ENCODE measurements at places on chromosomes 2 and 18.

DNA sequence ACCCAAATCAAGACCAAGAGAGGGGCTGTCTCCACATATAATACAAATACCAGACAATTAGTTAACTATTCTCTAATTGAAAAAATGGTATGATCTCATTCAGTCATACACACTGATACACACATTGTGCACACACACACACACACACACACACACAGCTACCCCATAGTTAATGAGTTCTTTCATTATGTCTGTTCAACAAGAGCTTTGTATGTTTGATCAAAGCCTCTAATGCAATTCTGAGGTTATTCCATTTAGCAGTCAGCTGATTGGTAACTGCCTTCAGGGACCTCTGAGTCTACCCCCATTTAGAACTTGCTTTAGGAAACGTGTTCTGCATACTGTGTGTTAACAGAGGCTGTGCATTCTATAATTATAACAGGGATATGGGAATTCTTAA, 741.4 kb upstream of the LRRTM4 start:
- no peak for DNase-seq

DNA sequence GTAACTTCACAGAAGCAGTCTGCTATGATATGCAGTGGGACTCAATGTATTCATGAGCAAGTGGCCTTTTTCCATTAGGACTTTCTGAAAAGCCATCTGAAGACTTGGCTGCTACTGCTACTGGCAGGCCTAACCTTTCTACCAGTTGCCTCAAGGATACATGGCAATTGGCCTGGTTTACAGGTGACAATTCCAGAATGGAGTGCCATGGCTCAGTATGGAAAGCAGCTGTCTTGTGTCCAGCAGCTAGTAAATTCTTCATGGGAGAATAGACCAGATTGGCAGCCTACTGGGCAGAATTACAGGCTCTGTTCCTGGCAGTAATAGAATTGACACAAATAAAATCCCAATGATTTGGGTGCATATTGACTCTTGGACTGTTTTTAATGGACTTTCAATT, 12.6 kb upstream of the TMX3 start:
- DNase-seq = no peak

- no peak for DNase-seq
These were observed 311.4 kb downstream of the CTNNA2 start for GRCh38 chr2:79824086-79824786.

DNA sequence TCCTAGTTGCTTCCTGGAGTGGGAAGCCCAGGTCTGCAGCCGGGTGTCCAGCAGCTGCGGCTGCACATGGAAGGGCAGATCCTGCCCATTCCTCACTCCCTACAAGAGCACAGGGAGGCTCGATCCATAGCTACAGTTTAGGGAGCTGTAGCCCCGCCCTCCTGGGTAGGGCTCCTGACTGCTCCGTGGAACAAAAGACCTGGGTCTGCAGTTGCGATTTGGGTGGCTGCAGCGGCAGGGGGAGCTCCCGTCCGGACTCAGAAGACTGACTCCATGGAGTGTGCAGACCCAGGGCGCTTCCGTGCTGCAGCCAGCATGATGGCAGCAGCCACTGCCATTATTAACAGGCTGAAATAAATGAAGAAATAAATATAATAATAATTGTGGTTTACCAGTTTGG, 157.3 kb downstream of the CTNNA2 start:
- no peak for DNase-seq

DNA sequence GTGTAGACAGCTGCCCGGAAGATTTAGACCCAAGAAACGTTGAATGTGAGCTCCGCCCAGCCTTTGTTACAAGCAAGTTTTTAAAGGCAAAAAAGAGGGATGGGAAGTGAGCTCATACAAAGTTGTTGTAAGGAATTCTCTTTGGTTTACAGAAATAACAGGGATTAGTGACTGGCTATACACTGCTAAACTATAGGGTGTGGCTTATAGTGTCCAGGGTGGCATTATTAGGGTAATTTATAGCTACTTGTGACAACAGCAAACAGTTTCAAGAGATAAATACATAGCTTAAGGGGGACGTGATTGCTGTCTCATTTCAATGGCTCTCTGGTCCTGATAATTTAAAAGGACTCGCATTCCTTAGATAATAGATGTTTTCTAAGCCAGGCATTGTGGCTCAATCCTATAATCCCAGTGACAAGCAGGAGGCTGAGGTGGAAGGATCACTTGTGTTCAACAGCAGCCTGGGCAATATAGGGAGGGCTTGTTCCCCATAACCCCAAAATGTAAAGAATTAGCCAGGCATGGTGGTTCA, 66.5 kb upstream of the TGIF1 start:
- DNase-seq = no peak

DNA sequence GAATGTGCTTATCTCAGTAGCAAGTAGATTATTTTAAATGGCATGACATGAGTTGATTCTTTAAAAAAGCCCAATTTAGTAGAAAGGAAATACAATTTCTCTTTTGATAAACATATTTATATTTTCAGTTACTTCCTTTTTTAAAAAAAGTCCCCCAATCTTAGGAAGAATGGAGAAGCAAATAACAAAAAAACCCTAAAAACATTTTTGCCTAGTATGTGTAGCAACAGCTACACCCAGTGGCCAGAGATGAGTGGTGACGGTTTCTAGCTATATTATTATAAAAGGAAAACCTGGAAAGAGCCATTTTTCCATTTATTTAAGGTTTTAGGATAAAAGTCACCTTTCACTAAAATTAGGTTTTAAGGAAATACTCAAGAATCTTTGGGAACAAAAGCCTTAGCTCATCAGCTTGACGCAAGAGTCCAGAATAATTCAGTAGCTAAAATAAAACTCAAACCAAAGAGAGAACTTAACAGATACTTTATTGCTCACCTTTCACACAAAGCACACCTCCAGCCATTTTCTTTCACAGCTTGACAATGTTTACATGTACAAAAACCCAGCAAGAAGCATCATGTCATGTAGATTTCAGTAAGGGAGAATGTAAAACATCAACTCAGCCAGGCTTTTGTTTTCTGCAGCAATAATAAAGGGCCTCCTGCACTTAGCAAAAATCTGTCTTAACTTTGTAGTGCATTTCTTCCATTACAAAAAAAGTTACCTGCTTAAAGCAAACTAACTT, 15.7 kb downstream of the FAM98A start:
- DNase-seq = no peak

- no peak for DNase-seq
These were observed 59.0 kb downstream of the MYO5B start for GRCh38 chr18:50135903-50136302.

DNA sequence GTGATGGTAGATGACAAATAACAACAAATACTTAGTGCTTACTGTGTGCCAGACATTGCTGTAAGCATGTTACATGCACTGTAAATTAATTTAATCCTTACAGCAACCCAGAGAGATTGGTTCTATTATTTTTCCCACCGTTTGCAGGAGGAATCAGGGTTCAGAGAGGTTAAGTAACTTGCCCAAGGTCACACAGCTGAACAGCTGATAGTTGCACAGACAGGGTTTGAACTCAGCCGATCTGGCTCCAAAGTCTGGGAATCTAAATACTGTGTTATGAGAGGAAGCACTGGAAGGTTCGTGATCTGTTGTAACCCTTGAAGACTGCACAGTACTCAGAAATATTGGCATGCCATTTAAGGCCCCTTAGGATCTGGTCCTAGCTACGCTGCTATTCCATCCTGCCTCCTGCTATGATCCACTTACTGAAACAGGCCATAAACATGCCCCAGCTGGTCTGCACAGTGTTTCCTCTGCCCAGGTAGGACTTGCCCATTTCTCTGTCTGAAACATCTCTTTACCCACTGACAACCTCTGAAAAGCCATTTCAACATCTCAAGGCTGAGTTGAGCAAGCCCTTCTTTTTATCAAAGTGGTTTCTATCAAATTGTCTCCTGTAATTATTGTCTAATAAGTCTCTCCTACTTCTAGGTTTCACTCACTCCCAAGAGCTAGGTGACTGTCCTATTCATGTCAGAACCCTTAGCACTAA, 40.4 kb upstream of the MRPL33 start:
- DNase-seq = no peak

- DNase-seq = no peak
These were observed 941 bp downstream of the ZAP70 start for GRCh38 chr2:97714084-97714949.

DNA sequence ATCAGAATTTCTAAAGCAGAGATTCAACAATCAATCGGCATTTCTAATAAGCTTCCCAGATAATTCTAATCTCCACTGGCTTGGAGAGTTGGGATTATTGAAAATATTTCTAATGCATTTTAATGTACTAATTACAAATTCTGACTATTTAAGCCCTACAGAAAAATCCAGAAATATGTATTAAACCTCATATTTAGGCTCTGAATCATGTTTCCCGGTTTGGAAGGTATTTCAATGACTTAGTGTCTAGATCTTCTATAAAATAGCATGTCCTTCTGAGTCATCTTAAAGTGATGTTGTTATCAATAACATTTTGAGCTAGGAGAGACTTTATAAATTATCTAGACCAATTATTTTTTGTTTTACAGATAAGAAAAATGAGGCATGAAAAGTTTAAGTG, 258.8 kb upstream of the NRXN1 start:
- DNase-seq = no peak

- no peak for DNase-seq
These were observed 51.6 kb upstream of the CD28 start for GRCh38 chr2:203654826-203655225.

- DNase-seq = no peak
These were observed 102.2 kb upstream of the RND3 start for GRCh38 chr2:150589681-150590080.

GRCh38 chr2:47512581-47513083, 109.7 kb downstream of the MSH2 start:
- DNase-seq = no peak

DNA sequence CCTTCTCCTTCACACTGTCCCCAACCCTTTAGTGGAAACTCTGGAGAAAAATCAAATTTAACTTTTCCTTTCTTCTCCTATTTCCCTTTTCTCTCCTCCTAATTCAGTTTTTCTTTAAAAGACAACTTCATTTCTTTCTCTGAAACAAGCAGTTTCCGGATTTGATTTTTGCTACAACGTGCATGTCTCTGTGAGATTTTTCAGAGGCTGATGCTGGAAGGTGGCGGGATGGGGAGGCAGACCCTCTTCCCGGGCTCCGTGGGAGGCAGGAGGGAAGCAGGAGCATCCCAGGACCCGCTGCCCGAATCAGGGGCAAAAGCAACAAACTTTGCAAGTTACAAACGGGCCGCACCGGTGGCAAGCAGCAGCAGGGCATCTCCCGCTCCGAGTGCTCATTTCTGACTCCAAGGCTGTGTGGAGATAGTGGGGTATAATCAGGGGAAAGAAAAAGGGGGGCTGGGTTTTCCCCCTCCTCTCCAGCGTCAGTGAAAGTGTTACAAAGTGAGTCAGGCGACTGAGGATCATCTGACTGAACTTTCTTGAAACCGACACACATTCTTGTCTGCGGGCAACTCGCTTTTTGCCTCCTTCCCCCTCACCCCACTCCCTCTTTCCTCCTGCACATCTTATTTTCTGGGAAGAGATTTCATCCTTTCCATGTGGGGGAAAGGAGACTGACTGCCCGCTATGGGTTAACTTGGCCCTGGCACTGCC, 6.4 kb downstream of the ZEB2 start:
- no peak for DNase-seq

DNA sequence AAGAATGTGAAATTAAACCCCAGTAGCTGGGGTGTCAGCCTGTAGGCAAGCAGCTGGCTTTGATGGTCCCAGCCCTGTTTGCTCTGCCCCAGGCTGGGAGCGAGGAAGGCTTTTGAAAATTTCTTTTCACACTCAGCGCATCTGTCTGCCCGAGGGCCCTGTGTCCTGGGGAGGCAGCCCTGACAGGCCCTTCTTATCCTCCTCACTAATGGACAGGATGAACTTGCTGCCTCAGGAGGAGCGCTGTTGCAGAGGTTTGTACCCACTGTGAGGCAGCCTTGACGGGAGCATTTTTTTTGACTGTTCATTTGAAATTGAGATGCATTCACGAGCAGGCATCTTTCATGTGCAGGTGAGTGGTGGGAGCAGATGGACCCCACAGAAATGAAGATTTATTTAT, 62.4 kb downstream of the SERPINB8 start:
- DNase-seq = no peak

DNA sequence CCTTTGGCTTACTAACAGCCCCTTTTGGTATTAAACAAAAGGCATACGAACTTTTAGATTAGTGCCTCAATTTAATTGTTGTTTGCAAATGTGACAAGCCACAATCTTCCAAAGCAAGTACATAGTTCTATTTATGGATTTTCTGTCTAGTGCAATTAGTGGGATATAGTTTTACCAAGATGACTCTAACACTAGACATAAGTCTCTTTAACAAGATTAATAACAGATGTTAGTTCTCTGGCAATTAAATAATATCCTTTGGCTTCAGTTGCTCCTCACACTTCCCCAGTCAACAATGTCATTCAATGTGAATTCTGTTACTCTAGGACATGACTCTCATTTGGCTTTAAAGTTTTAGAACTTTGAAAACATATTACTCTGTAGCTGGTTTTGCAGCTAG, 16.7 kb upstream of the MC4R start:
- no peak for DNase-seq

GRCh38 chr18:32735781-32736180, 37.0 kb downstream of the KLHL14 start:
- no peak for DNase-seq

DNA sequence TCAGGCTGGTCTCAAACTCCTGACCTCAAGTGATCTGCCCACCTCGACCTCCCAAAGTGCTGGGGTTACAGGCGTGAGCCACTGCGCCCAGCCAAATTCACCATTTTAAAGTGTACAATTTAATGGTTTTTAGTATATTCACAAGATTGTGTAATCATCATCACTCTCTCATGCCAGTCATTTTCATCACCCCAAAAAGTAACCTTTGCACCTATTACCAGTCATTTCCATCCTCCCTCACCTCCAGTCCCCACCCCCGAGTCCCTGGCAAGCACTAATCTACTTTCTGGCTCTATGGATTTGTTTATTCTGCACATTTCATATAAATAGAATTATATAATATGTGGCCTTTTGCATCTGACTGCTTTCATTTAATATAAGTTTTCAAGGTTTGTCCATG, 10.8 kb downstream of the PCBP1 start:
- no peak for DNase-seq

DNA sequence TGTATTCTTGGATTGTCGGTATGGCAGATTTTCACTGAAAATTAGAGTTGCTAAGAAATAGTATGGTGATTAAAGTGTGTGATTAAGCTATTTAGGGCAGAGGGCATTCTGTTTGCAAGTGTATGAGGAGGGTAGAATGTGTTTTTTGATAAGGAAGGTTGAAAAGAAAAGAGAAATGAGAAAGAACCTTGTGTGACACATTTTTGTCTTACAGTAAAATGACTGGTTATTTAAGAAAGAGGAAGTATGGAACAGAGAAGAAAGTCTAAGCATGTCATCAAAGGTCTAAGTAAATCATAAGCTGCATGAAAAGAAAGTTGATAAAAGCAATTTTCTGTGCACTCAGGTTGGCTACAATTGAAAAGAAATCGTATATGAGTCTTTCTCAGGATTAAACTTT, 5.2 kb upstream of the RSAD2 start:
- DNase-seq = no peak

All from right lung (tissue), 10 donors.